ENCODE measurements at places on chromosomes 4 and X.

DNA sequence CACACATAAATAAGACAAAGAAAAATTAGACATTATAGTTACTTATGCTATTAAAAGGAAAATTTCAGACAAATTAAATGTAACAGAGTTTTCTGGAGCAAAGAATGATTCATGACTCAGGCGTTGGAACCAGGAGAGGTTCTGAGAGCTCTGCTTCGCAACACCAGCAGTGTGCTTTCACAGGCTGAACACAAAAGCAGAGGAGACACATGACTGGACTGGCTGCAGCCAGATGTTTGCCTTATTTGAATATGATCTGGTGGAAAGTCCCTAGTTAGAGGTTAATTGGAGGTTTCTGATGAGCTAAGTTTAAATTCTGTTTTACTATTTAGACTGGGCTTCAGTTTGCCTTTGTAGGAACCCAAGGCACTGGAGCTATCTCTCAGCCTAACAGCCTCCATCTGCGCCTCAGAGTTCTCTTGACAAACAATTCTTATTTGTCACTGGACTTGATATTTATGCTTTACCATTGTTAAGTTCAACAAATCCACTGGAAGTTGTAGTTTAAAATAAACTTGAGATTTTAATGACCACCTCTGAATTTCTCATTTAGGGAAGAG, 16.2 kb downstream of the BOD1L1 start:
- peak; percentile 54 for DNase-seq

DNA sequence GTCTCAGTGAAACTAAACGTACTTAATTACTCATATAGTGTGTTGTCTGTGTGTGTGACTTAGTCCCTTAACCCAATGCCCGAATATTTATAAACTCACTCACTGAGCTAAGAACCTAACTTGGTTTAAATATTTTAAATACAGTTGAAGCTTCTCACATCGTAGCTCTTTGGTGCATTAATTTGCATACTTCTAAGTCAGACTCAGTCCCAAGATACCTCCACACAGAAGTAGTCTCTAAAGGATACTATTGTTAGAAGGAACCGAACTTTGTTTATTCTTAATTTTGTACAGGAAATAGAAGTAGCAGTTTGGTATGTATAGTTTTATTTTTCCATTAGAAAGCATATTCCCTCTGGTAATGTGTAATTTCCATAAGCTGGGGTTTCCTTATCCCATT, 54.0 kb upstream of the NKAP start:
- no peak for DNase-seq

DNA sequence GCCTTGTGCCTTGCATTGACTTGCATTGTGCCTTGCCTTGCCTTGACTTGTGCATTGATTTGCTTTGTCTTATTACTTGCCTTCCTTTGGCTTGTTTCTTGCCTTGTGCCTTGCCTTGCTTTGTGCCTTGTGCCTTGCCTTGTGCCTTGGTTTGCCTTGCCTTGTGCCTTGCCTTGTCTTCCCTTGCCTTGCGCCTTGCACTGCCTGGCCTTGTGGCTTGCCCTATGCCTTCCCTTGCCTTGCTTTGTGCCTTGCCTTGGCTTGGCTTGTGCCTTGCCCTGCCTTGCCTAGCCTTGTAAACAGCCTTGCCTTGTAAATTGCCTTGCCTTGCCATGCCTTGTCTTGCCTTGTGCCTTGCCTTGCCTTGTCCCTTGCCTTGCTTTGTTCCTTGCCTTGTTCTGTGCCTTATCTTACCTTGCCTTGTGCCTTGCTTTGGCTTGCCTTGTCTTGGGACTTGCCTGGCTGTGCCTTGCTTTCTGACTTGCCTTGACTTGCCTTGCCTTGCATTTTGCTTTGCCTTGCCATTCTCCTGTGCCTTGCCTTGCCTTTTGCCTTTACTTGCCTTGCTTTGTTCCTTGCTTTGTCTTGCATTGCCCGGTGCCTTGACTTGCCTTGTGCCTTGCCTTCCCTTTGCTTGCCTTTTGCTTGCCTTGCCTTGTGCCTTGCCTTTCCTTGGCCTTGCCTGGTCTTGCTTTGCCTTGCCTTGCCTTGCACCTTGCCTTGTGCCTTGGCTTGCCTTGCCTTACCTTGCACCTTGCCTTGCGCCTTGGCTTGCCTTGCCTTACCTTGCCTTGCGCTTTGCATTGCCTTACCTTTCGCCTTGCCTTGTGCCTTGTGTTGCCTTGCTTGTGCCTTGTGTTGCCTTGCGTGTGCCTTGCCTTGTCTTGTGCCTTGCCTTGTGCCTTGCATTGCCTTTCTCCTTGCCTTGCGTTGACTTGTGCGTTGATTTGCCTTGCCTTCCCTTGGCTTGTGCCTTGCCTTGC, 97.5 kb downstream of the TAB3 start:
- DNase-seq: no peak

- DNase-seq: no peak
These were observed 53.0 kb upstream of the KLF3 start for GRCh38 chr4:38610966-38611431.

- no peak for DNase-seq
These were observed 96.0 kb upstream of the WDFY3 start for GRCh38 chr4:85062466-85062865.

DNA sequence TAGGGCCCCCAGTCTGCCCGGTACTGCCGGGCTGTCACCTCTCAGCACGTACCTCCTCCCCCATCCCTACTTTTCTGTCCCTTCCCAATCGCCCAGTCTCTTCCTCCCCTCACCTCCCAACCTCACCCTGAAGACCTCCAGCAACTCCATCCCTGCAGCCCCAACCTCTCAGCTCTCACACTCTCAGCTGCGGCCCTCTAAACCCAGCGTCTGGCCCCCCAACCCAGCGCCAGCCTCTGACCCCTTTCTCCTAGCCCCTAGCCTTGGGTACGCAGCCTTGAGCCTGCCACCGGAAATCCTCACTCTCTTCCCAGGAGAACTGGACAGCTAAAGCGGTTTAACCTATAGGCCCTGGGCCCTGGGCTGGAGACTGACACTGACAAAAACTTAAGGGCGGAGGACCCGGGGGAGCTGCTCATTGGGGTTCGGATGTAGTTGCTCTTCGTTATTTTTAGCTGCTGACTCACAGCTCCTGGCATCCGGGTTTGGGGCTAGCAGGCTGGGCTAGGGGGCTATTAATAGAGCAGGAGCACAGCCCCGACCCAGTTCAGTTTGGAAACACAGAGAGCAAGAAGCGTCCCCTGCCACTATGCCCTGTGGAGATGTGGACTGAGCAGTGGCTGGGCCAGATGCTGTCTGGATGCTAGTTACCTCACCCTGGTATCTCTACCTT, 9.6 kb upstream of the DLG3 start:
- peak; percentile 26 for DNase-seq

GRCh38 chrX:107978707-107979307, 3.4 kb downstream of the TEX13B start:
- DNase-seq: peak; percentile 55

DNA sequence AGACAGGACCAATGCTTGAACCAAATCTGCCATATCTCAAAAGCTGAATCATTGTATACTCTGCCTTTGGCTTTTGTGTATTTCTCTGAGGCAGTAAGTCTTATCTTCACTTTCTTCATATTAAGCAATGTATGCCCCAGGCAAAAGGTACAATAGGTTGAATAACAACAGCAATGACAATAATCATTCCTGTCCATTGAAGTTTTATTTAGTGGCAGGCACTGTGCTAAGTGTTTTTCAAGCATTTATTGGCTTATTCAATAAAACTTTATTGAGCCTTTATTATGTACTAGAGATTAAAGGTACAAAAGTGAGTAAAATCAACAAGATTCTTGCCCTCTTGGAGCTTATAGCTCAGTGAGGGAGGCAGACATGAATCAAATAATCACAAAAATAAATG, 8.2 kb upstream of the CASK start:
- DNase-seq: no peak

GRCh38 chrX:3582451-3582850, 131.0 kb downstream of the PRKX start:
- no peak for DNase-seq

DNA sequence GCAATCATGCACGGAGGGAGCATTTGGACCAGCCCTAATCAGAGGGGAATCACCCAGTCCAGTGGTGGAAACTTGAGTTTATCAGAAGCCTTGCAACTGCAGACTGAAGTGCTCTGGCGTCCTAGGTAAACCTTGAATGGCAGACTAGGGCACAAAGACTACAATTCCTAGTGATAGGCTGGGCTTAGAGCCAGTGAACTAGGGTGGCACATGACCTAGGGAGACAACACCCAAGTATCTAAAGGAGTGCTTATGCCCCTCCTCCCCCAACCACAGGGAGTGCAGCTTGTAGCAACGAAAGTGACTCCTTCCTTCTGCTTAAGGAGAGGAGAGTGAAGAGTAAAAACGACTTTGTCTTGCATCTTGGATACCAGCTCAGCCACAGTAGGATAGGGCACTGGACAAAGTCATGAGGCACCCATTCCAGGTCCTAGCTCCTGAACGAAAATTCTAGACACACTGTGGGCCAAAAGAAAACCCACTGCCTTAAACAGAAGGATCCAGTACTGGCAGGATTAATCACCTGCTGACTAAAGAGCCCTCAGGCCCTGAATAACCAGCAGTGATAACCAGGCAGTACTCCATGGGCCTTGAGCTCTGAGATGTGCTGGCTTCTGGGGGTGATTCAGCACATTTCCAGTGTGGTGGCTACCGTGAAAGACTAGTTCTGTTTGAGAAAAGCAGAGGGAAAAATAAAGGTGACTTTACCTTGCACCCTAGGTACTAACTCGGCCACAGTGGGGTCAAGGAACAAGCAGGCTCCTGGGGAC, 58.7 kb upstream of the STARD8 start:
- no peak for DNase-seq

GRCh38 chr4:75919920-75920319, 17.7 kb upstream of the PPEF2 start:
- peak; percentile 70 for DNase-seq

DNA sequence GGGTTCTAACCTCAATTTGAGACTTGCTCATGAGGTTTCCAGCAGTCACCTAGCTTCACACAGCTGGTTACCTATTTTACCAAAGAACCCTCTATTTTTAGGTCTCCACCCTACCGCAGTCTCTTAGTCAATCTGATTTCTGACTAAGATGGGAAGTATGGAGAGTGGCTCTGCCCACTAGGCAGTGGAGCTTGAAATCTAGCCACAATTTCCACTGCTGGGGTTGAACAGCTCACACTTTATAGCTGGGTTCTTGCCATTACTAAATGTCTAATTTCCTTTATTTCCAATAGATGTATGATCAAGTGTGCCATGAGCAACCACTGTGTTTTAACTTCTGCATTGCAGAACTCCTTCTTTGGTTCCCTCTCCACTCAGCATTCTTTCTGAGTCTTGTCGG, 43.1 kb downstream of the GASK1B start:
- no peak for DNase-seq

DNA sequence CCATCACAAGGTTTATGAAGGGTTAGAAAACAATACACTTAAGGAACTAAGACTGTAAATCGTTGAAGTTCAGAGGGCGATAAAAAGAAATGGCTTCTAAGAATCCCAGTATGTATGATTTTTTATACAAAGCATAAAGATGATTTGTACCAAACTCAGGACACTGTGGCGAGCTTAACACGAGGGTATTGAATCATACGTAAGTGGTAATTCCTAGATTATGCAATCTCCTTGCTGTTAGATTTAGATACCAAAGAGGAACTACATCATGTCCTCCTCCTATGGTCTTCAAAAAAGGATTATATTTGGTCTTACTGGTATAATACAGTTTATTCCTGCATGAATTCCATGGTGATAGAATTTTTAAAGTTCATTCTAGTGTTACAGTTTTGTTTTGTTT, 23.9 kb downstream of the NFKB1 start:
- peak; percentile 72 for DNase-seq

DNA sequence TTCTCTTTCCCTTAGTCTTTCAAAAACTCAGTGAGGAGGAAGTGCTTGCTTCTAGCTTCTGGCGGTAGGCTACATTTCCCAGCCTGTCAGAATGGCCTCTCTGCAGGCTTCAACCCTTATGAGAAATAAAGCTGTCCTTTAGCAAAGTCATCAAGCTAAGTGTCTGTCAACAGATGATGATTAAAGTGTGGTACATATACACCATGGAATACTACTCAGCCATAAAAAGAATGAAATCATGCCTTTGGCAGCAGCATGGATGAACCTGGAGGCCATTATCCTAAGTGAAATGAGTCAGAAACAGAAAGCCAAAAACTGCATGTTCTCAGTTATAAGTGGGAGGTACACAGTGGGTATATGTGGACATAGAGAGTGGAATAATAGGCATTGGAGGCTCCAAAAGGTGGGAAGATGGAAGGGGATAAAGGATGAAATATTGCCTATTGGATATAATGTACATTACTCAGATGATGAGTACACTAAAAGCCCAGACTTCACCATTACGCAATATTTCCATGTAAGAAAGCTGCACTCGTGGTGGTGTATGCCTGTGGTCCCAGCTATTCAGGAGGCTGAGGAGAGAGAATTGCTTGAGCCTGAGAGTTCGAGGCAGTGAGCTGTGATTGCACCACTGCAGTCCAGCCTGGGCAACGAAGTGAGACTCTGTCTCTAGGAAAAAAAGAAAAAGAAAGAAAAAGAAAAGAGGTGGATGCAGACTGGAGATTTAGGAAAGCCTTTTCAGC, 7.9 kb downstream of the TRIM2 start:
- peak; percentile 77 for DNase-seq

GRCh38 chrX:111460607-111461006, 48.6 kb upstream of the DCX start:
- DNase-seq: no peak

GRCh38 chr4:186854256-186854655, 130.6 kb upstream of the FAT1 start:
- DNase-seq: no peak

DNA sequence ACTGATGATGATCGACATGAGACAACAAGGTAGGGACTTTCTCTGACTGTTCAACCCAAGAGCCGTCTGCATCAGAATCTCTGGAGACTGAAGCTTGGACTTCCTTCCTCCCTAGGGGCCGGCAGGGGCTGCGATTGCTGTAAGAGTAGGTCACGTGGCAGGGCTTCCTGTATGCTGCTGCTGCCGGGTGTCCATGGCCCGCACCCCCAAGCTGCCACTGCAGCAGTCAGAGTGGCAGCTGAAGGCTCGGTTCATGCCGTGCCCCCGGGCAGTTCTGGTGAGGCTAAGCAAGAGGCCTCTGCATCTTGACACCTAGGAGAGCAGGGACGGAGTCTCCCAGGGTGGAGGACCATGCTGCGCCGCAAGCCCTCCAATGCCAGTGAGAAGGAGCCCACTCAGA, at the start of gene SASH3:
Gene SASH3, plus strand, starts transcription at position 203 of the 400 bp plus-strand sequence. Its CDS starts 149 bp downstream, at position 352.
- no peak for DNase-seq

GRCh38 chr4:151284534-151285245, 7.7 kb downstream of the PRSS48 start:
- no peak for DNase-seq

DNA sequence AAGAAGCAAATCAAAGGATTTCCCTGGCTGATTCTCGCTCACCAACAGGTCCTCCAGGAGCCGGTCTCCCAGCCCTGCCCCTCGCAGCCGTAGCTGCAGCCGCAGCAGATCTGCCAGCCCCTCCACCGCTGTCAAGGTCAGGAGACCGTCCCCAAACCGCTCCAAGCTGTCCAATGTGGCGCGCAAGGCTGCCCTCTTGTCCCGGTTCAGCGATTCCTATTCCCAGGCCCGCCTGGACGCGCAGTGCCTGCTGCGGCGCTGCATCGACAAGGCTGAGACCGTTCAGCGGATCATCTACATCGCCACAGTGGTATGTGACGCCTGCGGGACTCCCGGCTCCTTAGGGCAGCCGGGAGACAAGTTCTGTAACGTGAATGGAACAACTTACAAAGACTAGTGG, 25.6 kb downstream of the SPATA18 start:
- no peak for DNase-seq

Measured in fibroblast of pulmonary artery (primary cell).